ENCODE measurements at places on chromosomes 12 and 14. TPM values are rescaled to one million over a fixed set of nuclear protein-coding genes. Genes with fewer than 3 reads are reported as not detected.

- no peak for DNase-seq
Observed at GRCh38 chr12:108166505-108166904, 37.4 kb downstream of the WSCD2 start.

- DNase-seq = no peak
Observed at GRCh38 chr12:2963154-2963759, 4.1 kb downstream of the TEAD4 start.

GLIPR1 gene
- 60.3 TPM for total RNA-seq

- DNase-seq = peak; percentile 12
Observed at GRCh38 chr12:2384533-2385351, 332.0 kb downstream of the CACNA1C start.

DNA sequence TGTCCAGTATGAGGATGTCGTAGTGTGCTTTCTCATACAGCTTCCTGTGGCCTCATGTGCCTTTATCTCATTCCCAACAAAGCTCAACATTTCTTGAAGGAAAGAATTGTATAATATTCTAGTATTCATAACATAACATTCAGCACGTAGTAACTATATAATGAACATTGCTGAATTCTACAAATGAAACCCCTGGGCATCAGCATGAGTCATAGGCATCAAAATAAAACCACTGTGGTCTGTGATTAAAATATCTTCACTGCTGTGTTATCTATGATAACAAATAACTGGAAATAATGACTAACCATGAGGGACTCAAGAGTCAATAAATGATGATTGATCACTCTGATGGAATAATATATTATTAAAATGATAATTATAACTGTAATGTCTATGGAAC is 255.2 kb downstream of the EMP1 start:
- DNase-seq = no peak

- no peak for DNase-seq
Observed at GRCh38 chr12:12930633-12931219, 21.2 kb downstream of the GPRC5D start.

- peak; percentile 81 for DNase-seq
Observed at GRCh38 chr14:95500772-95501401, 15.6 kb downstream of the SYNE3 start.

C14orf132 gene
- 8.1 TPM for total RNA-seq

MYF6 gene
- 29.3 TPM for total RNA-seq

- no peak for DNase-seq
Observed at GRCh38 chr14:55386037-55386808, 25.4 kb downstream of the ATG14 start.

TAC3 gene
- 1.5 TPM for total RNA-seq

- peak; percentile 69 for DNase-seq
Observed at GRCh38 chr14:65478596-65478995, 66.1 kb downstream of the FUT8 start.

DNA sequence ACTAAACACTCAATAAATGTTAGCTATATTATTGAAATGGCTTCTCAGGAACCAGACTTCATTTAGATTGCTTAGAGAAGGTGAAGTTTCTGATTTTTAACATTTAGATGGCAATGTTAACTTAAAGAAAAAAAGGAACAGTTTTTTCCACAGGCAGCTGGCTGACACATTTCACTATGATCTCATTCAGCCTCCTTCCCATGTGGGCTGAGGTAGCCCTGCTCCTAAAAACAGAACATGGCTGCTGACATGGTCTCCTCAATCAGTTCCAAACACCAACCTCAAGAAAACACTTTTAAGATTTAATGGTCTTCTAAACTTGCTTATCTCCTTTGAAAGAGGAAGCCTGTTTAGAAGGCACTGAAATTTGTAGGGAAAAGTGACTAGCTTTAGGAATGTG is 23.8 kb downstream of the GNS start:
- no peak for DNase-seq

PDE6H gene
- not detected for total RNA-seq

DNA sequence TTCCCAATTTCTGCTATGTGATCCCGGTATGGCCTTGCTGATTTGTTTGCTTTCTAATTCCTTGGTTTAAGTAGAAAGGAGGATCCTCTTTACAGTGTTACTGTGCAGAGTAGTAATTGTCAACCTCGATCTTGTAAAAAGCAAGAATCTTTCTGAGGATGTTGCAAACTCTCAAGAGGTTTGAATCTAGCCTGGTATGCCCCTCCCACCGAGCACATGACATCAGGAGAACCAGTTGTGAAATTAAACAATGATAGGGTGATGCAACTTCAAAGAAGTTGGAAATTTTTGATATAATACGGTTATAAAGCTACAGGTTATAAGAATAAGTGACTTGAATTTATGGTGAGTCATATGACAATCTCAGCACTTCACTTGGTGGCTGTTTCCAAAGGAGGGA is 35.0 kb upstream of the FUT8 start:
- peak; percentile 20 for DNase-seq

GRCh38 chr14:95156161-95157047 is 925 bp downstream of the DICER1 start:
- peak; percentile 22 for DNase-seq

FAR2 gene
- 0.13 TPM for total RNA-seq

NTN4 gene
- total RNA-seq = 17.6 TPM

GRCh38 chr12:110379197-110379596 is 24.3 kb downstream of the ANAPC7 start:
- DNase-seq = no peak

GRCh38 chr12:53053218-53054111 is 3.6 kb downstream of the TNS2 start:
- no peak for DNase-seq

GRCh38 chr14:94974893-94975292 is 182.4 kb downstream of the DICER1 start:
- no peak for DNase-seq

ESR2 gene
- total RNA-seq = 0.57 TPM

GRCh38 chr14:86035882-86036281 is 505.9 kb downstream of the FLRT2 start:
- peak; percentile 28 for DNase-seq

BHLHE41 gene
- 4.0 TPM for total RNA-seq

CFAP54 gene
- 1.1 TPM for total RNA-seq

DNA sequence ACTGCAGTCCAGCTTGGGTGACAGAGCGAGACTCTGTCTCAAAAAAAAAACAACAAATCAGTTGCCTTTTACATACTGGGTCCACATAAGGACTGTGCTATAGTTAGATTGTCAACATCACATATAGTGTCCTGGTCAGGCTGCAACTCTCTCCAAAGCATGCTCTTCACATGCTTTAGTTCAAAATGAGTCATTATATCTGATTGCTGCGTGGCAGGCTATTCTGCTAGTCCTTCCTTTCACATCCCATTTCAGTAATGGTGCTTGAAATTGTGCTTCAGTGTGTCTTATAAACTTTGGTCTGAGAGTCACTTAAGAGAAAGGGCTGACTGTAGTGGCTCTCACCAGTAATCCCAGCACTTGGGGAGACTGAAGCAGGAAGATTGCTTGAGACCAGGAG is 6.9 kb downstream of the LETMD1 start:
- DNase-seq = no peak

SLCO1A2 gene
- 0.06 TPM for total RNA-seq

DNA sequence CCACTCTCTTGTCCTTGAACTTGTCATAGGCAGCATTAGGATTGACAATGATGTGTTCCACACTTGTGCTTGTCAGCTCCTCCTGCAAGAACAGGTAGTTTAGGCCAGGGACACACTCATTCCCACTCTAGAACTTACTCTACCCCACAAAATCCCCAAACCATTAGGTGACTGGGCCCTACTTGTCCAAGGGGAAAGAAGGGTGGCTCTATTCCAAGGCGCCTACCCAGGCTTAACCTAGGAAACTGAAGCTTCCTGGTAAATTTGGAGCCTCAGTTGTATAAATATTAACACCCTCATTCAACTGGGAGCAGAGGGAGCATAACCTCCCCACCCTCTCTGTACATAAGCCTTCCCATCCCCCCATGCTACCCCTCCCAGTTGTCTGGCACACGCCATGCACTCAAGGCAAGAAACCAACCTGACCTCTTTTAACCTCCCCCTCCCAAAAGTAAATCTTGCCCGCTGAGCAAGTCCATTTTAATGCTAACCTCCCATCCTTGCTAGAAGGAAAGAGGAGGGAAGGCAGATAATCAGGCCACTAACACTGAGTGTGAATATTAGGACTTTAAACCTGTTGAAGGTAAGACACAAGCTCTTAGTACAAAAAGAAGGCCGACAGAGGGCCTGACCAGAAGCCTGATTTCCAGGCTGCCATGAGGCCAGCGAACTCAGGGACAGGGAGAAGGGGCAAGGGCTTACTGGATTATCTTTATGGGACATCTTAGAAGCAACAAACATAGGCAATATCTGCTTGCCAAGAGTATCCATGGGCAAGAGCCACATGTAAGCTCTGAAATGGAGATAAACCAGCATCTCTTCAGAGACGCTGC is 11.0 kb downstream of the DCTN2 start:
- DNase-seq = no peak

Data from LHCN-M2 (cell line).